ENCODE measurements at places on chromosomes 16 and 17. TPM values are rescaled to one million over a fixed set of nuclear protein-coding genes. Genes with fewer than 3 reads are reported as not detected.

MT1G gene
- polyA plus RNA-seq = 8.0 TPM

CALB2 gene
- 0.95 TPM for polyA plus RNA-seq

SPN gene
- 2.6 TPM for polyA plus RNA-seq

TRAPPC1 gene
- polyA plus RNA-seq = 135 TPM

NTN1 gene
- 90.5 TPM for polyA plus RNA-seq

ENPP7 gene
- not detected for polyA plus RNA-seq

TEKT1 gene
- polyA plus RNA-seq = not detected

- no peak for DNase-seq
Observed at GRCh38 chr17:9132944-9133610, 111.8 kb downstream of the NTN1 start.

- DNase-seq = no peak
Observed at GRCh38 chr16:19460397-19460796, 42.7 kb downstream of the TMC5 start.

- no peak for DNase-seq
Observed at GRCh38 chr16:23448392-23448791, 4.6 kb downstream of the COG7 start.

DNA sequence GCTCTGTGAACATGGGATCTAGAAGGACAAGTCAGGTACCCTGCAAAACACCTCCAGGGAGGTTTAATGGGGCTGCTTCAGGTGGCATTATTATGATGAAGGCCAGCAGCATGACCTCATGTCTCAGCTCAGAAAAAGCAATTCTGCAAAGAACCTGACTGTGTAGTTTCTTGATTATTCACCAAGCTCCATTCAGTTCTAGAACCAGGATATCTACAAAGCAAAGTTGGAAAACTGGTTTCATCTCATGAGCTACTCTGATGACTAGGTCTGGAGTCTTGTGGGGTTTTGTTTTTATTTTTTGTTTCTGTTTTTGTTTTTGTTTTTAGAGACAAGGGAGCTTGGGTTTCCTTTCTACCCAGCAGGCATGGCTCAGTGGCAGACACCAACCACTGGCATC is 19.0 kb upstream of the LRRC37A3 start:
- no peak for DNase-seq

GRCh38 chr16:71287911-71288310 is 1.3 kb downstream of the CMTR2 start:
- DNase-seq = no peak

DNA sequence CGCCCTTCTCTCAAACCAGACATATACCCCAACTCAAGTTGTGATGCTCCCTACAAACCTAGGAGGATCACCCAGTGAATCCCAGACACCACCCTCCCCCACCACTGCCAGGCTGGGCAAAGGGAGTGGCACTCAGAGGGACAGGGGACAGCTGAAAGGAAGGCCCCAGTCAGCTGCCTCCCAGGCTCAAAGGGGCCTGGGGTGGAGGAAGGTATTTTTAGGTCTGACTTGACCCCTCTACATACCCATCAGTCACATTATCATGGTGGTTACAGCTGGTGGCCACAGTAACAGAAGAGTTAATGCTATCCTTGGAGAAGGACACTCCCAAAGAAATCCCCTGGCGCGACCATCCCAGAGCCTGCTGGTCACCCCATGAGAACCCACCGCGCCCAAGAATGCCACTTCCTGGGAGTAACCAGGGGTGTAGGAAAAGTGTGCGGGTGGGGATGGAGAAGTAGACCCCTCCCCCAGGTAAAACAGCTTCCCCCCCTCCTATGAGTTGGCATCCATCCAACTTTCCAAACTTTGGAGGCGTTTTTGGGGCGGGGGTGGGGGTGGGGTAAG is 1.1 kb downstream of the CACNB1 start:
- no peak for DNase-seq

DNA sequence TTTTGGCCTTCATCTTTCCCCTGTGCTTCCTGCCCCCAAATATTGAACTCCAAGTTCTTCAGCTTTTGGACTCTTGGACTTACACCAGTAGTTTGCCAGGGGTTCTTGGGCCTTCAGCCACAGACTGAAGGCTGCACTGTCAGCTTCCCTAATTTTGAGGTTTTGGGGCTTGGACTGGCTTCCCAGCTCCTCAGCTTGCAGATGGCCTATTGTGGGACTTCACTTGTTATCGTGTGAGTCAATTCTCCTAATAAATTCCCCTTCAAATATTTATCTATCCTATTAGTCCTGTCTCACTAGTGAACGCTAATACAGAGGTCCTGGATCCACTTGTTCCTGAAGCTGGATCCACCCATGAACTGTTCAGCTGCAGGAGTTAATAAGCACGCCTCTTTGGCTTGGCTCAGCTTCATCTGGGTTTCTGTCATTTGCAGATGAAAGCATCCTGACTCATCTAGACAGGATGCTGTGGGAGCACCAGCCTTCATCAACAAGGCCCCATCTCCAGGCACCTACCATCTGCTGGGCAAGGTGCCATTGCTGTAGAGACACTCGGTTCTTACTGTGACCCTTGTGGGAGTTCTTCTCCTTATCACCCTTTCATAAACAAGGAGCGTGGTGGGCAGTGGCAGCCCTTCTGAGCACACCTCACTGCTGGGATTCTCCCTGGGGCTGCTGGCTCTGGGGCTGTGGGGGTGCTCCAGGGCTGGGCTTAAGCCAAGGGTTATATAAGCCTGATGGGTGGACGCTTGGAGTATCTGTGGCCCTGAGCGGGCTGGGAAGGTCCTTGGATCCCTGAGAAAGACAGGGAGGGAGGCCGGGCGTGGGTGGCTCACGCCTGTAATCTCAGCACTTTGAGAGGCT is 23.1 kb downstream of the LAT start:
- peak; percentile 17 for DNase-seq

GRCh38 chr17:58763263-58763662 is 7.6 kb downstream of the PPM1E start:
- no peak for DNase-seq

DNA sequence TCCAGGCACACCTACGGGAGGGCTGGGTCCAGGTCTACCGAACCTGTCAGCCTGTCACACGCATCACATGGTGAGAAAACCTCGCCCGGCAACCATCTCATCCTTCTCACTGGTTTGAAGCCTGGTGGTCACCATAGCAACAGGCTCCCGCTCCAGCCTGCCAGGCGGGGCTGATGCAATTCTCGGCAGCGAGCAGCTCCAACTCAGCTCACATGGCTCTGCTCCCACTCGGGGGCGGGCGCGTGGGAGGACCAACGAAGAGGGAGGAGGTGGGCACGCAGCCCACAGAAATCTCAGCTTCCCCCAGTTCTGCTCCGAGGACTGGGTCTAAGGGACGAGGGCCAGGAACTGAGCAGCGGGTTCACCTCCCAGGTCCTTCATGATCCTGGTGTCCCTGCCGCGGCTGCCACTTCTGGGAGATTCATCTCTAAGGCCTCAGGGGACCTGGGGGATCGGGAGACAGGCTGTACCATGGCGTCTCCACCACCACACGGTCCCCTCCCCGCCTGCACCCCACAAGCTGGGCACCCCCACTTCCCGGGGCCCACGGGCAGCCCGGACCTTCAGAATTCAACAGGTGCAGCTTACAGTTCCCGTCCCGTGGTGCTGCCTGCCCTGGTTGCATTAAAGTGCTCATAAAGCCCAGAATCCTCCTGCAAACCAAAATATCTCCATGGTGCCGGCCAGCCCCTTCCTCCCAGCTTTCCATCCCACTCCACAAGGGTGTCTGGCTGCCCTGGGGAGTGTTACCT is 25.8 kb downstream of the ABR start:
- DNase-seq = peak; percentile 94

DNA sequence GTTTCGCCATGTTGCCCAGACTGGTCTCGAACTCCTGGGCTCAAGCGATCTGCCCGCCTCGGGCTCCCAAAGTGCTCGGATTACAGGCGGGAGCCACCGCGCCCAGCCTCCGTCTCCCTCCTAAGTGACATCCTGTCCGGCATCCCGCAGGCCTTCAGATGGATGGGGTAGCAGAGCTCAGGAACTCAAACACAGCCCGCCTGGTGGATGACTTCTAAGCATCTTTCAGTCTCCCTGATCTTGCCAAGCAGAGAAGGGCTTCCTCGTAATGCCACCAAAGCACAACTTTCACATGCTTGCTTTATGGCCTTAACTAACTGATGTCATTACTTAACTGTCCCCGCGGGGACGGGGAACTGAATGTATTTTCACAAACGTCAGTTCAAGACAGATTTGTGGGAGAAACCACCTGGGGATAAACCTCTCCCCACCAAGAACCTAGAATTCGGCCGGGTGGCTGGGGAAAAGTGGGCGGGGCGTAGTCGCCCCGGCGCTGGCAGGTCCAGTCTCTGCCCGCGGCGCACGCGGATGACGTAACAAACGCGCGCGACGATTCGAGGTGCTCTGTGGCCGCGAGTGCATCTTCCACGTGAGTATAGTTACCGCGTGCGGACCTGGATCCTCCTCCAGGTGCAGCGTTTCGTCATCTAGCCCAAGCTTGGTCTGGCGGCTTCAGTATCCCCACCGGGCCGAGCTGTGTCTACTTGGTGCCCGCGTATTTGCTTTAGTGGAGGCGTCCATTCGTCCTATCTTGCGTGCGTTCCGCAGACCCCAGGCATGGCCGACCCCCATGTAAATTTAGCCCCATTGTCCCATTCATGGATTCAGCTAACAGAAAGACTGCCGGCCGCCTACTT is at the start of gene PFAS:
Gene PFAS, plus strand, starts transcription at position 539 of the 857 bp plus-strand sequence. CDS start 4,649 bp downstream, outside the sequence.
- DNase-seq = peak; percentile 98

DNA sequence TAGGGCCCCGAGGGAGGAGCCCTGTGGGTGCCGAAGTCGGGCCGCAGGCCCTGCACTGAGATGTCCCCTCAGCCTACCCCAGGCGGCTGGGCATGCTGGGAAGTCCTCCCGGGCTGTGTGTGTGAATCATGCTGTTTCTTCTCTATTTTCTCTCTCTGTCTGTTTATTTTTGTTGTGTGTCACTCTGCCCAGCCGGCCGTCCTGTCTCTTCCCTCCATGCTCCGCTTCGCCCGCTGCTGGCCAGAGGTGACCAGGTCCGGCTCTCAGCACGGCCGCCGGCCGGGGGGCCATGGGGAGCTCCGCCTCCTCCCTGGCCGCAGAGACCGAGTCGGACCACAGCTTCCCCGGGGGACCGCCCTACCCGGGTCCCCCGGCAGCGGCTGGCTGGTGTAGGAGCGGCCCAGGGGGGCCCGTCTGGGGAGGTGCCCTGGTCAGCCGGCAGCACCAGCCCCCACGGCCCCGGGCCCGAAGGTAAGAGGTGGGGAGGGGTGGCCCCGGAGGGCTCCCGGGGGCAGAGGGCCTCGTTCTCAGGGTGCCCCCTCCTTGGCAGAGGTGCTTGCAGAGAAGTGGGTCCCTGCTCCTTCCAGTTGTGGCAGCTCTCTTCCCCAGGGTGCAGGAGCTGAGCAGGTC is 12.5 kb downstream of the CAPN15 start:
- DNase-seq = no peak

DNA sequence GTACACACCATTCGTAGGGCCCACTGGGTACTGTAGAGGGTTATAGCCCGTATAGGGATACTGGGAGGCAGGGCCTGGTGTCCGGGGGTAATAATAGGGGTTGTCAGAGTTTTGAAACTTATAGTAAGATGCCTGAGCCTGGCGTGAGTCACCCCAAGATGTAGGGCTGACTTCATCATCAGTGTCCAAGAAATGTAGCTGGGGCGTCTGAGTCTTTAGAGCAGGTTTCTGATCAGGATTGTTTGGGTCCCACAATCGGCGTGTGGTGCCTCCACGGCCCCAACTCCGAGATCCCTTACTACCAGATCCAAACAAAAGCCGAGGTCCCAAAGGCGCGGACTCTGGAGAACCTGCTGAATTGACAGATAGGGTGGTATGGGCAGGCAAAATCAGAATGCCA is 4.4 kb downstream of the SMG6 start:
- no peak for DNase-seq

DNA sequence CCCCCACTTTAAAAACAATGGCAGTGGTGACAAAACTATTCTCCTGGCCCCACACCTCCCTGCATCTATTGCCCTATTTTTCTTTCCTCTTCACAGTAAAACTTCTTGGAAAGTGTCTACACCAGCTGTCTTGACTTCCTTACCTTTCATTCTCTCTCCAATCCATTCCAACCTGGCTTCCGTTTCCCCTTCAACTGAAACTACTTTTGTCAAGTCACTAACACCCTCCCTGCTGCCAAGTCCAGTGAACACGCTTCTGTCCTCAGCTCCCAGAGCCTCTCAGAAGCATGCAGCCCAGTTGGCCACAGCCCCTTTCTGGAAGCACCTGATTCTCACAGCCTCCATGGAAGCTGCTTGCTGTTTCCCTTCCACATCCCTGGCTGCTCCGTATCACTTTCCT is 4.0 kb upstream of the SCN4A start:
- peak; percentile 27 for DNase-seq

DNA sequence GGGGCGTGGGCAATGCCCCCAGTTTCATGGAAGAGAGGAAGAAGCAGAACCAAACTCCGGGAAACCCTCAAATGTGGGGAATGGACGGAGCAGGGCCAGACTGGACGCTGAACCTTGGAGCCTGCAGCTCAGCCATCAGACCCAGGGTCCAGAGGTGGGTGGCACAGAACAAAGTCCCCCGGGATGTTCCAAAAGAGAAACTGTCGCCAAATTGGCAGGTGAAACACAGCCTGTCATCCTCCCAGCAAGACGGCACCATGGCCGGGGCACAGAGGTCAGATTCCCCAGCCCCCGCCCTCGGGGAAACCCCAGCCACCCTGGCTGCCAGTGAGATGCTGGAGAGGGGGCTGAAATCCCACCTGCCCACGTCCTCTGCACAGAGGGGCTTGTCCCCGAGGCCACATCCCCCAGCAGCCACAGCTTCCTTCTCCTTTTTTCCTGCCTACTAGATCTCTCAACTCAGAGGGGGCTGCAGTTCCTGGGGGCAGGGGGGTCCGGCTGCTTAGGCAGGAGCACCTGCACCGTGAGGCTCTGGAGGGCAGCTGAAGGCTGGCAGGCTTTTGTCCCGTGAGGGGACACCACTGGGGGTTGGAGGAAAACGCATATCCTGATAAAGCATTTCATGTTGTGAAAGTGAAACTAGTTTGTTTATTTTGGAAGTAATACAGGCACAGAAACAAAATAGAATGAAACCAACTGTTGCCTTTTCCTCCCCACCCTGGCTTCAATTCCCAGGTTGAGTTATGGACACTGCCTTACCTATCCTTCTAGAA is 1.2 kb upstream of the SECTM1 start:
- DNase-seq = peak; percentile 55

DNA sequence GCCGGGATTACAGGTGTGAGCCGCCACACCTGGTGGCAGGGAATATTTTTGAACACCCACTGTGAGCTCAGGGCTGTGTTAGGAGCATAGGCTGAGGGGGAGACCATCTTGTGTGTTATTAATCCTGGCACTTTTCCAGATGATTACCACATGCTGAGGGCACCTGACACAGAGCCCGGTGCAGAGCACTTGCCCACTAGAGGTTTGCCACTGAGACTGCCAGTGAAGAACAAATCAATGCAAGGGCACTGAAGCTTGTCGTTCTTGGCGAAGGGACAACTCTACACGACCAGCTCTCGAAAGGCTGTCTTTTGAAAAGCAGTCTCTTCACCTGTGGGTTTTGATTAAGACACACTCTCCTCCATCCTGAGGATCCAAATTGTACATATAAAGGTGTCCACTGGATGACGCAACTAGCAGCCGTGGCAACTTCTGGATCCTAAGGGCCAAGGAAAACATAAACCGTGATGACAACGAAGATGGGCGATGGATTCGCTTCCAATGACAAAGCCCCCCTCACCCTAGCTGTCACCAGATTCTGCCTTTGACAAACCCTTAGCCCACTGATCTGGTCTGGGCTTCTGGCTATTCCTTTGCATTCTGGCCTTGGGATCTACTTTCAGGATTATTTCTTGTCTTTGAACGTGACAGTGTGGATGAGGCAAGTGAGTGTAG is 28.7 kb downstream of the WIPI1 start:
- peak; percentile 22 for DNase-seq

All from right cardiac atrium (tissue), 5 donors.